ENCODE measurements at places on chromosomes 7 and 10. TPM values are rescaled to one million over a fixed set of nuclear protein-coding genes. Genes with fewer than 3 reads are reported as not detected.

Gene ZNF32
- polyA plus RNA-seq: 78.2 TPM

Gene RBM20
- polyA plus RNA-seq: 29.9 TPM

Gene ABCC2
- 0.11 TPM for polyA plus RNA-seq

Gene TBX20
- polyA plus RNA-seq: 30.8 TPM

Gene SEMA3E
- polyA plus RNA-seq: not detected

Gene KCND2
- not detected for polyA plus RNA-seq
